Aortic smooth muscle cell (primary cell): ENCODE measurements at places on chromosomes 12 and 14. TPM values are rescaled to one million over a fixed set of nuclear protein-coding genes. Genes with fewer than 3 reads are reported as not detected.

The EPYC gene
- not detected in 2 replicates for total RNA-seq

The NRXN3 gene
- total RNA-seq, result under 0.01 TPM in 2 replicates

The KRT73 gene
- total RNA-seq, result not detected in 2 replicates

The OS9 gene
- total RNA-seq, result 220 and 268 TPM in 2 replicates

The CATSPERB gene
- under 0.01 and 0.06 TPM in 2 replicates for total RNA-seq

The ANO4 gene
- not detected in 2 replicates for total RNA-seq

The ADCY6 gene
- total RNA-seq, result 126 and 132 TPM in 2 replicates

The PMCH gene
- total RNA-seq, result 3.4 TPM in 1 of 2 replicates, not detected in the other

The SDR9C7 gene
- total RNA-seq, result not detected in 2 replicates

The HVCN1 gene
- total RNA-seq, result 1.7 and 2.3 TPM in 2 replicates

The ABCC9 gene
- 0.37 and 0.40 TPM in 2 replicates for total RNA-seq

The TMEM233 gene
- 0.26 and 0.44 TPM in 2 replicates for total RNA-seq

The NOVA1 gene
- 1.8 and 4.5 TPM in 2 replicates for total RNA-seq

The PHC1 gene
- total RNA-seq, result 9.6 and 14.7 TPM in 2 replicates

The CCDC197 gene
- not detected in 2 replicates for total RNA-seq

The ARHGEF40 gene
- total RNA-seq, result 32.0 and 33.3 TPM in 2 replicates

The KRT83 gene
- not detected in 2 replicates for total RNA-seq

The ISCU gene
- total RNA-seq, result 171 and 206 TPM in 2 replicates

The COX6A1 gene
- total RNA-seq, result 480 and 586 TPM in 2 replicates

The IRAK3 gene
- total RNA-seq, result 9.1 and 10.2 TPM in 2 replicates

The FLVCR2 gene
- total RNA-seq, result 0.75 and 0.79 TPM in 2 replicates

The PXN gene
- total RNA-seq, result 14.5 and 24.4 TPM in 2 replicates

The FOXG1 gene
- total RNA-seq, result not detected in 2 replicates

The L2HGDH gene
- 3.8 TPM in 2 replicates for total RNA-seq

The CCDC175 gene
- total RNA-seq, result not detected in 2 replicates

The IFNG gene
- not detected in 2 replicates for total RNA-seq

The TMEM117 gene
- total RNA-seq, result 4.2 and 6.7 TPM in 2 replicates

The CACNA2D4 gene
- total RNA-seq, result 0.06 and 0.13 TPM in 2 replicates

The LRTM2 gene
- not detected in 2 replicates for total RNA-seq

The MIP gene
- total RNA-seq, result not detected in 2 replicates

The KCNC2 gene
- total RNA-seq, result not detected in 2 replicates

The KRT80 gene
- total RNA-seq, result 0.13 and 0.62 TPM in 2 replicates

The POTEG gene
- not detected in 2 replicates for total RNA-seq

The NTF3 gene
- 4.4 and 11.1 TPM in 2 replicates for total RNA-seq

The OASL gene
- 0.13 and 0.19 TPM in 2 replicates for total RNA-seq

The PTGER2 gene
- total RNA-seq, result 6.7 and 11.6 TPM in 2 replicates

The RTL1 gene
- not detected in 2 replicates for total RNA-seq

The EXOC3L4 gene
- 0.26 TPM in 1 of 2 replicates, not detected in the other for total RNA-seq

The CDC42BPB gene
- total RNA-seq, result 79.0 and 84.5 TPM in 2 replicates

The SLC39A2 gene
- not detected in 2 replicates for total RNA-seq

The SOAT2 gene
- 0.19 and 0.26 TPM in 2 replicates for total RNA-seq

The IL26 gene
- total RNA-seq, result 0.13 TPM in 1 of 2 replicates, not detected in the other

The GRIN2B gene
- not detected in 2 replicates for total RNA-seq

The DHRS4 gene
- total RNA-seq, result 37.0 and 52.1 TPM in 2 replicates

The KRT78 gene
- total RNA-seq, result not detected in 2 replicates

The CCDC60 gene
- total RNA-seq, result not detected in 2 replicates

The TTC7B gene
- total RNA-seq, result 19.0 and 25.3 TPM in 2 replicates

The NELL2 gene
- total RNA-seq, result under 0.01 TPM in 1 of 2 replicates, not detected in the other

The SART3 gene
- total RNA-seq, result 93.3 and 96.2 TPM in 2 replicates

The RNF212B gene
- total RNA-seq, result not detected in 2 replicates

The CAND1 gene
- total RNA-seq, result 119 and 125 TPM in 2 replicates

The P2RX2 gene
- not detected in 2 replicates for total RNA-seq

The RIPK3 gene
- total RNA-seq, result 0.19 and 0.40 TPM in 2 replicates

The ENTPD5 gene
- total RNA-seq, result 9.2 and 11.4 TPM in 2 replicates

The FBLN5 gene
- 12.2 and 31.1 TPM in 2 replicates for total RNA-seq

The NID2 gene
- total RNA-seq, result 372 and 382 TPM in 2 replicates

The MANSC1 gene
- 4.2 and 6.8 TPM in 2 replicates for total RNA-seq

The PMEL gene
- total RNA-seq, result 0.26 and 1.2 TPM in 2 replicates
